ENCODE measurements at places on chromosomes 4 and X. TPM values are rescaled to one million over a fixed set of nuclear protein-coding genes. Genes with fewer than 3 reads are reported as not detected.

GRCh38 chr4:67428819-67429218, 116.5 kb downstream of the CENPC start:
- no peak for DNase-seq

DNA sequence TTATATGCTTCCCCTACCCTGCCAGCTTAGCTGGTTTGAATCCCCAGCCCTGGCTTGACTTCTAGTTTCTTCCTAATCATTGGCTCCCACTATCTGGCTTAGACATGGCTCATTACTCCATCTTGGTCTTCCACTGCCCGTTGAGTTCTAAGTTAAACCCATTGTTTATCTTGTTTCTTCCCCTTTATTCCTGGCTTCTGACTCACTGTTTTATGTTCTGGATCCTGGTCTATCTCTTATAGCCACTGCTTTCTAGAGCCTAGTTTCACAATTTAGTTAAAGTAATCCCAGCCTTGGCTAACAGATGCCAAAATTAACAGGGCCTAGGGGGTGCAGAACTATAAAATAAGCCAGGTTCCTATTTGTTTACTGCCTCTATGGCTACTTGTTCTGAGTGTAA, 120.9 kb downstream of the ARHGEF9 start:
- no peak for DNase-seq

DNA sequence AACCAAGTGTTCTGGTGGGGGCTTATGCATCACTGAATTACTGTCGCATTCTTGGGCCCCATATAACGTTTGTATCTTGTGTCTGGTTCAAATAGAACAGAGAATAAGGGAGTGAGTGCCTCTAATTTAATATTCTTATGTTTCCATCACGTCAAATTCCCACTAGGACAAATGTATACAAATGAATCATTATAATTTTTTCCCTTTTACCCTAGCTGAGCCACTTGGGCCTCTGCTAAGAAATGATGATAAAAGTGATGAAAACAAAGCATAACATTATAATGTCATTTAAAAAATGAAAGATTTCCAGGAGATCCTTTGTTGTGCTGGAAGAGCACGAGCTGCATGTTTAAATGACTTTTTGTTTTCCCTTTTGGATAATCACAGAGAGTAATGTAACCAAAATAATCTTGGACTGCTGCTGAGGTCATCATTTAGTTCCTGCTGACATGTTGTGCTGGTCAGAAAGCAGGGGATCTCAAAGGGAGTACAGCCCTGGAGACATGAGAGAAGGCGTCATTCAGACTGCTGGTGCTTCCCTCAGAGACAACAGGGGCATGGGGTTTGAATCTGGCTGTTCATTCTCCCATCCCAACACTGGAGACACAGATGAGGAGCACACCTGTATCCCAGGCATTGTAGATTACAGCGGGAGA, 105.1 kb upstream of the SCOC start:
- peak; percentile 19 for DNase-seq

DNA sequence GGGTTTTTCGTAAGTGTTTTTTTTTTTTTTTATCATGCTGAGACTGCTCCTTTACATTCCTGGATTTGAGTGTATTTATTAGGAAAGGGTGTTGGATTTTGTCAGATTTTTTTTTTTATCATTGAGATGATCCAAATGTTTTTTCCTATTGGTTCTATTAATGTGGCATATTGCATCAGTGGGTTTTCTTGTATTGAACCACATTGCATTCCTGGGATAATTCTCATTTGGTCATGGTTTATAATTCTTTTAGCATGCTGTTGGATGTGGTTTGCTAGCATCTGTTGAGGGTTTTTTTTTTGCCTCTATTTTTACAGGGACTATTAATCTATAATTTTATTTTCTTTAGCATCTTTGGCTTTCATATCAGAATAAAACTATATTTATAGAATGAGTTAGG, 28.8 kb downstream of the COL4A5 start:
- DNase-seq, result no peak

- no peak for DNase-seq
Measured at GRCh38 chr4:106704253-106704870, 331.8 kb downstream of the DKK2 start.

GRCh38 chr4:168631241-168632162, 134.7 kb downstream of the PALLD start:
- DNase-seq, result peak; percentile 87

DNA sequence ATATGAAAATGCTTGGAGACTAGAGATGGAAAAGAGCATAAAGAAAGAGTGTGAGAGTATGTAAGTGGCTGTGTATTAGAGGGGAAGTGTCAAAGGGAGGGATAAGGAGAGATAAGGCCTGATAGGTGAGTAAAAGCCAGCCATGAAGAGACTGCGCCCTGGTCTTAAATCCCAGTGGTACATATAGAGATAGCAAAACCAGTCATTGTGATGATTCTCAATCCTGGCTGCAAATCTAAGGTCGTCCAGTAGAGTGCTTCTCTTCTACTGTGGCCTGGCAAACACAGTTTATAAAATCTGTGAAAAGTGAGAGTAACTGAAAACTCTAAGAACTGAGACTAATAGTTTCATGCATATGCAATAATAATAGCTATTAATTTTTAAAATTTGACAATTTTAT, 86.9 kb downstream of the MAB21L2 start:
- DNase-seq, result no peak

- DNase-seq, result no peak
Measured at GRCh38 chr4:77376788-77377460, 219.9 kb downstream of the CCNG2 start.

DNA sequence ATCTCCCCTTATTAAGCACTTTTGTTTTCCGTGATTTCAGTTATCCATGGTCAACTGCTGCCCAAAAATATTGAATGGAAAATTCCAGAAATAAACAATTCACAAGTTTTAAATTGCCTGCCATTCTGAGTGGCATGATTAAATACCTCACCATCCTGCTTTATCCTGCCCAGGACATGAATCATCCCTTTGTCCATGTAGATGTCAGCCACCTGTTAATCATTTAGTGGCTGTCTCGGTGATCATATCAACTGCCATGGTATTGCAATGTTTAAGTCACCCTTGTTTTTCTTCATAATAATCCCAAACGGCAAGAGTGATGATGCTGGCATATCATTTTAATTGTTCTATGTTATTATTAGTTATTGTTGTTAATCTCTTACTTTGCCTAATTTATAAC, 79.8 kb upstream of the LHFPL1 start:
- no peak for DNase-seq

DNA sequence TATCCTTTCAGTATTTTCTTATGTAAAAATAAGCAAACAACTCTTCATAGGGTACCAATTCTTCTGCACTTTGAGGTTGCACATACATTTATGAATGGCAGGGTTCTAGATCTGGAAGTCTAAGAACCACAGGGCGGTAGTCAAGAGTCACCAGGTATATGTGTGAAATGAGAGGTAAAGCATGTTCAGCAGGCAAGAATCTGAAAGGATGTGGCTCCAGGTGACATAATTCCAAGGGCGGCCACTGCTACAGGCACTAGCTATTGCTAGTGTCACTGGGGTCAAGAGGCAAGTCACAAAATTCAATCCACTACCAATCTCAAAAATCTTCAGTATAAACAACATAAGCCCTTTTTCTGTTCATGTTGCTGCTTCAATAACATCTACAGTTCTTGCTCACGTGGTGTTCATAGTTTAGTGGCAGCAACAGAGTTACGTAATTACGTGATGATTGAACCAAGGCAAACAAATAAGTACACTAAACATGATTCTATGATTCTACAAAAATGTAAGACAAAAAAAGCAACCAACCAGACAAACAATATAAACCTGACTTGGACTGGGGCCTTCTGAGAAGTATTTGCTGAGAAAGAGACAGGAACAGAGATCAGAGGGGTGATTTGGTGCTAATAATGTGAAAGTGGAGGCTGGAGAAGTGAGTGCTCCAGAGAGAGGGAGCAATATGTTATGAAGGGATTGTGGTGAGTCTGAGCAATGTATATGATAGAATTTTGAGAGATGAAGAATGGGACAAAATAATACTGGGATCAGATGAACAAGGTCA, 101.7 kb downstream of the NAA11 start:
- no peak for DNase-seq

Gene PABPC5
- polyA plus RNA-seq, result 5.4 TPM

Gene MBNL3
- polyA plus RNA-seq, result 11.4 TPM

Gene ABCG2
- 3.0 TPM for polyA plus RNA-seq

Gene ZCCHC18
- polyA plus RNA-seq, result 1.5 TPM

Gene TRIML2
- not detected for polyA plus RNA-seq

Gene RAB41
- polyA plus RNA-seq, result 0.36 TPM
